Iris pigment epithelial cell (primary cell): ENCODE measurements at places on chromosomes 7 and 10.

GRCh38 chr7:4739528-4739992 lies 35.9 kb upstream of the AP5Z1 start:
- DNase-seq: peak; percentile 74

DNA sequence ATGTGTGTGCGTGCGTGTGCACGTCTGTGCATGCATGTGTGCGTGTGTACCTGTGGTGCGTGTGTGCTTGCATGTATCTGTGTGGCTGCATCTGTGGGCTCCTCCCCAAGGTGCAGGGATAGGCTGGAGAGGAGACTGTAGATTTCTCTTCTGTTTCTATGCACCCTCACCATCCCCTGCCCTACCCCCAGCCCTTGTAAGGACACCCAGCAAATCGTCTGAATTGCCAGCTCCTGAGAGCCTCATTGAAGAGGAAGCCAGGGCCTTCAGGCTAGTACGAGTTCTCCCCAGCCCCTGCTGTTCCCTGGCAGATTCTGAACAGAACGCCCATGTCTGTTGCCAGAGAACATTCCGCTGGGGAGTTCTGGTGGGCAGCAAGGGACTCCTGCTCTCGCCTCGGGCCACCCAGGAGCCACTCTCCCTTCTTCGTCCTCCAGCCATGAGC lies 17.0 kb upstream of the TRIM8 start:
- no peak for DNase-seq

- peak; percentile 8 for DNase-seq
Observed at GRCh38 chr7:106570948-106571418, 90.0 kb downstream of the CCDC71L start.

DNA sequence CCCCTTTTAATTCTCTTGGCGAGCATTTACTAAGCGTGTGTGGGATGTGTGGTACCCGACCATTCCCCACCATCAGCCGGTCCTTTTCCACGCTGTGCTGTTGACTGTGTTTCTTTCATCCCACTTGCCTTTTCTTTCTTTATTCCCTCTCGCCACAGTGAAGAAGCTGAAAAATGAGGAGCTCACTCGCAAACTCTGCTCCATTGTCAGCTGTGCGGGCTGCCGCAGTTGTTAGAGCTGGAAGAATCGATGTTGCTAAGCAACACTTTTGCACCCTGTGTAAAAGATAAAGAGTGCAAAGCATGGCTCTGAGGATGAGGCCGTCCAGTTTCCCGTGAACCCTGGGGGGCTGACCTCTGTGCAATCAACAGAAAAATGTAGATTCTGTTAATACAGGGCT lies 203.1 kb upstream of the NEBL start:
- DNase-seq: no peak

DNA sequence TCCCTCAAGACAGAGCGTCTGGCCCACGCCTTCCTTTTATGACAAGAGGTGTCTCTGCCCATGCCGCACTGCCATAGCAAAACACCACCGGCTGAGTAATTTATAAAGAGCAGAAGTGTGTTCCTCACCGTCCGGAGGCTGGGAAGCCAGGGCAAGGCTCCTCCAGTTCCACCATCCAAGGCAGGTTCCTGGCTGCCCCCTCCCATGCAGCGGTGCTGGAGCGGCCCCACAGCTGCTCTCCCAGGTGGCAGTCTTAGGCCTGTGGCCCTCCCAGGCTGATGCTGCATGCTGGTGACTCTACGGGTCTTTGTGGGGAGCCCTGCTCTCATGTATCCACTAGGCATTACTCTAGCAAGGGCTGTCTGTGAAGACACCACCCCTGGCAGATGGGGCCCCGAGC lies 113.1 kb downstream of the TCERG1L start:
- no peak for DNase-seq

DNA sequence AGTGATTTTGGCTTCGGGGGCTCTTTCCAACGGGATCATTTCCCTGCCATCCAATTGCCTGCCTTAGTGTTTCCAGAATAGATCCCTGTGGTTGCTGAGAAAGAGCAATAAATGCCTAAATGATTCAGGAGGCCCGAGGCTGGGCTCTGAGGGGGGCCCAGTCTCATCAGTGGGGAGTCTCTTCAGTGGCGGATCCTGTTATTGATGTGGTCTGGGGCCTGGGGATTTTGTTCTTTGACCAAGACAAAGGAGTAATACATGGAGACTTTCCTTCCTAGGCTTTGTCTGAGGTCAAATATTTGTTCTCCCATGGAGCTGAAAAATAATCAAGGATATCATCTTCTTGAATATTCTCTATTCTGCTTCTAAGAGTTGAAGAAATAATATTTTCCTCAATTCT lies 40.8 kb downstream of the TAS2R41 start:
- DNase-seq: no peak

DNA sequence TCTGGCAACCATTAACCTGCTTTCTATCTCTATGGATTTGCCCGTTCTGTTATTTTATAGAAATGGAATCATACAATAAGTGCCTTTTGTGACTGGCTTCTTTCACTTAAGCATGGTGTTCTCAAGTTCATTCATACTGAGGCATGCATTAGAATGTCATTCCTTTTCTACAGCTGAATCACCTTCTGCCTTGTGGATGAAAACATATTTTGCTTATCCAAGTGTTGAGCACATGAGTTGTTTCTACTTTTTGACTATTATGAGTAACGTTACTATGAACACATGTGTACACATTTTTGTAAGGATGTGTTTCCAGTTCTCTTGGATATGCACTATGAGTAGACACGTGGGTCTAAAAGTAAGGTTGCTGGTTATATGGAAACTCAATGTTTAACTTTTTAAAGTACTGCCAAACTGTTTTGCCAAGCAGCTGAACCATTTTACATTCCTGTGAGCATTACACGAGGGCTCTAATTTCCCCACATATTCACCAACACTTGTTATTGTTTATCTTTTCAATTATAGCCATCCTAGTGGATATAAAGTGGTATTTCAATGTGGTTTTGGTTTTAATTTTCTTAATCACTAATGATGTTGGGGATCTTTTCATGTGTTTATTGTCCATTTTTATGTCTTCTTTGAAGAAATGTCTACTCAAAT lies 241.3 kb downstream of the FANK1 start:
- peak; percentile 58 for DNase-seq

GRCh38 chr10:123141791-123142700 lies 5.9 kb upstream of the HMX2 start:
- no peak for DNase-seq

DNA sequence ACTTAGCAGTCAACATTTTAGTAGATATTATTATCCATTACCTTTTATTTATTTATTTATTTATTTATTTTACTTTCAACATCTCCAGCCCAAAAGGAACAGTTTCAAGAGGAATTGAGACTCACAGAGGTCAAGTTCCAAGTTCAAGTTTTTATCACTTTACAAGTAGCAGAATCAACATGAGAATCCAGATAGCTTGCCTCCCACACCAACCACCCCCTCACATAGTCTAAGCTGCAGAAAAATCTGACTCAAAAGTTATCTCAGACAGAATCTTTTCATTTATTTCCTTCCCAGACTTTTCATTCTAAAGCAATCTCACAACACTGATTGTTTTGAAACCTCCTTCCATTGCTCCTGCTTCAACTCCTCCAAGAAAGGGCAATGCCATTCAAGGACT lies 129.6 kb downstream of the GRM3 start:
- DNase-seq: no peak

DNA sequence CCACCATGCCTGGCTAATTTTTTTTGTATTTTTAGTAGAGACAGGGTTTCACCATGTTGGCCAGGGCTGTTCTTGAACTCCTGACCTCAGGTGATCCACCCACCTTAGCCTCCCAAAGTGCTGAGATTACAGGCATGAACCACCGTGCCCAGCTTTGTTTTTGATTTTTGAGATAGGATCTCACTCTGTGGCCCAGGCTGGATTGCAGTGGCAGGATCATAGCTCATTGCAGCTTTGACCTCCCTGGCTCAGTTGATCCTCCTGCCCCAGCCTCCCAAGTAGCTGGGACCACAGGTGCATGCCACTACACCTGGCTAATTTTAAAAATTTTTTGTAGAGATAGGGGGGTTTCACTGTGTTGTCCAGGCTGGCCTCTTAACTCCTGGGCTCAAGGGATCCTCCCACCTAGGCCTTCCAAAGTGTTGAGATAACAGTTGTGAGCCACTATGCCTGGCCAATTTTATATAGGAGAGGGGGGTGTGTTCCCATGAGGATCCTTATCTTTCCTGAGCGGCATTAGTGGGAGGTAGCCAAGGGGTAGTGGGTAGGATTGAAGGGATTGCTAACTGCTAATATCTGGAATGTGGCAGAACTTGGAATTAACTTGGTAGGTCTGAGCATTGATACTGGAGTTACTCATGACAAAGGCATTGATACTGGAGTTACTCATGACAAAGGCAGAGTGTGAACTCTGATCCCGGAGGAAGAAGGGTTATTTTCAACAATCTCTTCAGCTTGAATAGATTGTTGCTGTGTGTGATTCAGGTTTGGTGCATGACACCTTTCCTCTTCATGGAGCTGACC lies 1.0 kb upstream of the NOLC1 start:
- DNase-seq: peak; percentile 56

DNA sequence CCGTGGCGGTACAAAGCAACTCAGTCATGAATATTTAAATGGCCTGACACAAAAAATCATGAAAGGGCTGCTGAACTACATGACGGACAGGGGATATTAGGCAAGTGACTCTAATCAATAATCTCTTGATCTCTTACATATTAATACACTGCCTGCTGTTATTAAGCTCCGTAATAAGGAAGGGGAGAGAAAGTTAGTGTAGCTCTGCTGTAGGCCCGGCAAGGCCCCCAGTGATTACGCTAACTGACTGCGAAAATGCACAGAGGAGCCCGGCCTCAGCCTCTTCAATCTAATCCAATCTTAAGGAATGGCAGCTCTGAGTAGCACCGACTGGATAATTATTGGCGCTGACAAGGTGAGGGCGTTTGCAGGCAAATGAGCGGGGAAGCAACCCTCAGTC lies 583.5 kb upstream of the MKI67 start:
- DNase-seq: no peak

- no peak for DNase-seq
Observed at GRCh38 chr10:51125518-51125917, 51.2 kb downstream of the PRKG1 start.

DNA sequence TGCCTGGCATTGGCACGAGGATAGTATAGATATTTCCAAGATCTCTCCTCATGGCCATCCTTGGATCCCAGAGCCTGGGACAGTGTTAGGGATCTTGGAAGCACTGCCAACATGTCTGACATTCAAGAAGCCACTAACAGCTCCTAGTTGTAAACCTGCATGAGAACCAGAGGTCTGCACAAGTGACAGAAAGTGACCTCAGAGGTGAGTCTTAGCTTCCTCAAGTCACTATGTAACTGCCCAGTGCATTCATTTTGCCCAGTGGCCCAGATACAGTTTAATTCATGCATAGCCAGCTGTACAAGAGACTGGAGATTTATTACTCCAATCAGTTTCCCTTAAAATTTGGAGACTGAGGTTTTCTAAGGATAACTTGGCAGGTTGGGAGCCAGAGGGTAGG lies 16.7 kb downstream of the SUGCT start:
- no peak for DNase-seq

GRCh38 chr10:48184224-48184623 lies 90.3 kb downstream of the FRMPD2 start:
- DNase-seq: no peak

- peak; percentile 83 for DNase-seq
Observed at GRCh38 chr7:96321031-96321657, 754 bp downstream of the SLC25A13 start.

GRCh38 chr10:62249957-62250356 lies 18.7 kb downstream of the RTKN2 start:
- DNase-seq: no peak

DNA sequence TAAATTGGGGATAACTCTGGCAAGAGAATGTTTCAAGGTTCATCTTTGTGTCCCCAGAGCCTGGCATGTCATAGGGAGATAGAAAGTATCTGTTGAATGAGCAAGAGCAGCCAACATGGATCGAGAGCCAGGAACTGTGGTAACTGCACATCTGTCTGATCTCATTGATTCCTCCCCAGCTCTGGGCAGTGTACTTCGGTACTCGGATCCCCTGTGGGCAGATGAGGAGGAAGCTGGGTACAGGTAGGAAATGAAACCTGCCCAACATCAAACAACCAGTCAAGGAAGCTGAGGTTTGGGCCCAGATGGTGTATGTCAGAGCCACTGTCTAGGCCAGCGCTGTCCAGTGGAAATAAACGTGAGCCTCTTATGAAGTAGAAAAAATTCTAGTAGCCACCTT lies 76.4 kb downstream of the GRK5 start:
- DNase-seq: no peak

GRCh38 chr7:94893661-94894060 lies 13.7 kb upstream of the PPP1R9A start:
- DNase-seq: no peak

DNA sequence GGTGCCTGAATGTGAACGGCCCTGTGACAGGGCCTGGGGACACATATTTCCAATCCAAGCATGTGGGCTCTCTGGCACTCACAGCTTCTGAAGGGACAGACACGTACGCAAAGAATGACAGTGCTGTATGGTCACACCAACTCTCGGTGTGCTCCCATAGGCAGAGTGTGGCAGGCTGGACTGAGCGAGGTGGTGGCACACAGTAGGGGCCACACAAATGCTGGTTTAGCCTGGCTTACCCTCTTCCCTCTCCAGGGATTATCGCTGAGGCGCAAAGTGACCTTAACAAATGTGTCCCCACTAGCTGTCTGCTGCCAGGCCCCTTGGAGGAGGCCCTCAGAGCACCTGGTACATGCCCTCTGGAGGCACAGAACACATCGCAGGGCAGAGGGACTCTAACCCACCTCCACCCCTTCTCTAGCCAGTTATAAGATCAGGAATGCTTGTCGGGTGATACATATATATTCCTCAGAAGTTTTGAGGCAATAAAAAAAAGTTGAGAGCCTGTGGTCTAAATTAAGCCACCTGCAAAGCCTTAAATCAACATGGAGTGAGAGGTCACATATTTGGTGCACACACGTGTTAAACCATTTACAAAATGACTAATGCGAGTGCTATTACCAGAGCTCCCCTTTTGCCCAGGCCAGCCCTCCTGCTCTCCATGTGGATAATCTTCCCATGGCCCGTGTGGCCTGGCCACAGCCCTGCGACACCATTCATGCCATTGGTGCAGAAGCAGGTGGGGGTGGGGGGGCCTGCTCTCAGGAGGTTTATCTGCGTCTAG lies 262.8 kb upstream of the GRB10 start:
- peak; percentile 94 for DNase-seq

DNA sequence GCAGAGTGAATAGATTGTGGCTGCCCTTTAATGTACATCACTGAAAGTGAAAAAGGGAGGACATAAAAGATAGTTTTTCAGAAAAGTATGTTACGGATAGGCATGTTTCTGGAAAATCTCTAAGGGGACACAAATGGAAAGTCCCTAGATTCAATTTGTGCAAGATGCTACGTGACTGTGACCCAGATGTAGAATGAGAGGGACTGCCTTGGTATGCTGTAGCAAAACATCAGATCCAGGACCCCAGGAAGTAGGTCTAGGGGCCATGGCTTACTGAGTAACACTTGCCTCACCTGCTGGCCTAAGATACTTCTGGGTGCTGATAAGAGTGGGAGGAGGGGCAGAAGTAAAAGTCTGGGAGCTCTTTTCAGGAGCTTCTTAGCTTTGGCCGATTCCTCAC lies 191.2 kb upstream of the PHYHIPL start:
- DNase-seq: no peak
